ENCODE measurements at places on chromosomes 2 and 18. TPM values are rescaled to one million over a fixed set of nuclear protein-coding genes. Genes with fewer than 3 reads are reported as not detected.

DNA sequence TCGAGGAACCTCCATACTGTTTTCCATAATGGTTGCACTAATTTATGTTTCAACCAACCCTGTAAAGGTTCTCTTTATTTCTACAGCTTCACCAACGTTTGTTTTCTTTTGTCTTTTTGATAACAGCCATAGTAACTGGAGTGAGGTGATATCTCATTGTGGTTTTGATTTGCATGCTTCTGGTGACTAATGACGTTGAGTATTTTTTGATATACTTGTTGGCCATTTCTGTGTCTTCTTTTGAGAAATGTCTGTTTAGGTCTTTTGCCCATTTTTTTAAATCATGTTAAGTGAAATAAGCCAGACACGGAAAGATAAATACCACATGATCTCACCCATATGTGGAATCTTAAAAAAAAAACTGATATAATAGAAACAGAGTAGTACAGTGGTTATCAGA, 74.8 kb upstream of the SMIM21 start:
- no peaks in the 10 kb centered on the region for H3K4me1 ChIP-seq
- no peaks in the 10 kb centered on the region for H3K27me3 ChIP-seq
- H3K36me3 ChIP-seq, result no peaks in the 10 kb centered on the region
- no peak for DNase-seq
- no peak overlapping the region for H3K27ac ChIP-seq

TACR1 gene
- total RNA-seq, result 1.5 TPM

GRCh38 chr2:56271275-56271674, 87.5 kb downstream of the CCDC85A start:
- no peaks in the 10 kb centered on the region for H3K27me3 ChIP-seq
- no peak for DNase-seq
- H3K27ac ChIP-seq, result no peak overlapping the region
- H3K4me3 ChIP-seq, result no peak overlapping the region

MLPH gene
- total RNA-seq, result 1,452 TPM

GRCh38 chr2:225100856-225101294, 58.6 kb upstream of the DOCK10 start:
- no peak overlapping the region for H3K4me3 ChIP-seq
- no peak overlapping the region for H3K27ac ChIP-seq
- H3K36me3 ChIP-seq, result no peaks in the 10 kb centered on the region
- H3K27me3 ChIP-seq, result no peaks in the 10 kb centered on the region
- no peak for DNase-seq

DNA sequence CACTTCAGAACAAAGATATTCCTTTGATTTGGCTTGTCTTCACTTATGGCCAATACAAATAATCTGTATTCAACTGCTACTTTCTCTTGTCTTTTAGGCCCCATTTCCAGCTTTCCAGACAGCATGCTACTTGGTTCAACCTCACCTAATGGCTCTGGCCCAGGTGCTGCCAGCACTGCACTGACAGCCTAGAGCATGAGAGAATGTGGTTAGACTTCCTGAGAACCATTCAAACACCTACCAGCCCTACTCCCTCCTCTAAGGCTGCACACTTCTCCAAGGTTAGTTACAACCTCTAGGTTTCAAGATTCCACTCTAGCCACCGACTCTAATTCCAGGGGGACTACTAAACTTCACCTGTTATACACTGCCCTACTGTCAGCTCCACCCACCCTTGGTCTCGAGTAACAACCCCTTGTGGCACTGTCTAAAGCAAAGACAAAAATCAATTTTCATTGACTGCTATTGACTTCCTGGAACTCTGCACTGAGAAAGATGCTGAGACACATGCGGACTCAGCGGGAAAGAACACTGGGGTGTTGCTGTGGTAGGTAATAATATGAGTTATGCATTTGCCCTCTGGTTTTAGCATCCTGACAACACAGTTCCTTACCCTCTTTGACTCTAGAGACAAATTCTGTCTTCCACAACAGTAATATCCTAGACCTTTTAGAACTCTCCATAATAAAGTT, 38.2 kb downstream of the PLEKHM3 start:
- no peak overlapping the region for H3K27ac ChIP-seq
- no peaks in the 10 kb centered on the region for H3K4me1 ChIP-seq
- no peaks in the 10 kb centered on the region for H3K36me3 ChIP-seq
- no peak overlapping the region for H3K4me3 ChIP-seq
- H3K27me3 ChIP-seq, result no peaks in the 10 kb centered on the region

Data from upper lobe of left lung (tissue), 6 donors.